NCI-H1694 (cell line): ENCODE measurements at places on chromosomes 3 and 15.
A peak's percentile ranks its signal among the peaks of the same experiment; 100 is the strongest.

DNA sequence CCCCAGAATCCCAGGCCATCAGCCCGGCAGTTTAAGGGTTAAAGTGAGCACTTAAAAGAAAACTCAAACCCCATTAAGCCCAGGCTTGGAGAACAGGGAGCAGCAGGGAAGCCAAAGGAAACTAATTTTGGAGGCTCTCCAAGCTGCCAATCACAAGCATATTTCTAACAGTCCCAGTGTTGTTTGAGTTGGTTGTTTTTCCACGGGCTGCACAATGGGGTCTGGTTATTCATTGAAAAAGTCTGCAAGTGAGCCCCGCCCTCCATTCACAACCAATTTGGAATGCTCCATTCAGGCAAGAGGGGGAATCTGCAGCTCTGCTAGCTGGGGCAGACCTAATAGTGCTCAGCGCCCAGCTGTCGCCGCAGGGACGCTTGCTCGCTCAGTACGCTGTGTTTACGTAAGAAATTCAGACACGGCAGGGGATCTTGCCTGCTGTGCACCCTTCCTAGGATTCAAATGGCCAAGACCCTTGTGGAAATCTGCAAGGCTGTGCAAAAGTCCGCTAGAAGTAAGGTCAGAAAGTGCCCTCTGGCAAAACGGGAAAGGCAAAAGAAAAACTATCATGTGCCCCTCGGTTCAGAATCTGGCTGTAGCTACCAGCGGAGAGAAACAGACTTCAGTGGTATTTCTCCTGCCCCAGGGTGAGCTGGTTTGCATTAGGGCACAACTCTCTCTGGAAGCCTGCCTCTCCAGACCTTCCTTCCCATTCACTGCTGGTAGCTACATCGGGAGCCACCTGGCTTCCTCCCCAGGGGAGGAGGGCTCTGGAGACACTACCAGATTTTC, 11.0 kb downstream of the ETV5 start:
- DNase-seq = peak; percentile 98

DNA sequence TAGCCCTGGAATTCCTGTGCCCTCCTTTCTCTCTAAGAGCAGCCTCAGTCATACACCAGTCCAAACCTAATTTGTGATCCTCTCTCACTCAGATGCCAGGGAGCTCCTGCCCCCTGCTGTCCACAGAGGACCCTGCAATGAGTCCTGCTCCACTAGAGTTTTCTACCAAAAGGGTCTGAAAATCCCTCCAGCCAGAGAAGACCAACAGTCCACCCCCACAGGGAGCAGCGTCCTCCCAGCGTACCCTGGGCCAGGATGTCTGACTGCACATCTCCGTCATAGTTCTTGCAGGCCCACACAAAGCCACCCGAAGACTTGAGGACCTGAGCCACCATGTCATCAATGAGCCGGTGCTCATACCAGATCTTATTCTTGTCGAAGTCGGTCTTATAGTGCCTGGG, 15.4 kb downstream of the IDH2 start:
- no peak for DNase-seq

DNA sequence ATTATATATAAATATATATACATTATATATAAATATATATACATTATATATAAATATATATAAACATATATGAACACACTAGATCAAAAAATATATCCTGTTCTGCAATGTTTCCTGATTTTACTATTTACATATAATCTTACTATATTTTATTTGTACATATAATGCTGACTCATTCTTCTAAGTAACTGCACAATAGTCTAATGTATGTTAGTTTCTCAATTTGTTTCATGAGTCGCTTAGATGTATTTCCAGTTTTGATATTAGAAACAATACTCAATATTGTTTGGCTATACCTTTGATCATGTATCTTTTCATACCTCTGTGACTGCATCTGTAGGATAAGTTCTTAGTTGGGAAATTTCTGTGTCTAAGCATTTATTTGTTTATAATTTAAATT, 669.9 kb upstream of the CCDC54 start:
- DNase-seq = no peak

GRCh38 chr3:66692766-66693150, 191.9 kb upstream of the LRIG1 start:
- no peak for DNase-seq

DNA sequence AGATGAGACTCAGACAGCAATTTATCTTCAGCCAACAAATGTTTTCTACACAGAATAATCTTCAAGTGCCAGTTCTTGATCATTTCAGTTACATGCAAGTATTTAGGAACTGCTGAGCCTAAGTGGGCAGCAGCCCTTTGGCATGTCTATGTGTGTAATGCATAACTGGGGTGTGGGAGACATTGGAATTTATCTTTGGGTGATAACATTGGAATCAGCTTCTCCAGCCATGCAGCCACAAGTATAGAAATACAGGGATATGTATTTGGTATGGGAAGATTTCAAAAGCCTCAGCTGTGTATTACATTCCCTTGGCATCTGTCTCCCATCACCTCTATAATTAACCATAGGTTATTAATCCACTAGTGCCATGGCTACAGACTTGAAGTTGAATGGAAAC, 63.4 kb upstream of the FOXP1 start:
- no peak for DNase-seq

GRCh38 chr3:102141928-102142239, 292.6 kb downstream of the NFKBIZ start:
- DNase-seq = no peak

DNA sequence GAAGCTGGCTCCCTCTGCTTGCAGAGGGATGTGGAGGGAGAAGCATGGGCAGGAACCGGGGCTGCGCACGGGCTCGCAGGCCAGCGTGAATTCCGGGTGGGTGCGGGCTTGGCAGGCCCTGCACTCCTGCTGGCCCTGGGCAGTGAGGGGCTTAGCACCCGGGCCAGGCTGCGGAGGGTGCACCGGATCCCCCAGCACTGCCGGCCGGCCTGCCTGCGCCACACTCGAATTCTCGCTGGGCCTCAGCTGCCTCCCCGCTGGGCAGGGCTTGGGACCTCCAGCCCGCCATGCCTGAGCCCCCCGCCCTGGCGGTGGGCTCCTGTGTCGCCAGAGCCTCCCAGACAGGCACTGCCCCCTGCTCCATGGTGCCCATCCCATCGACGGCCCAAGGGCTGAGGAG, 47.6 kb upstream of the SPATA12 start:
- no peak for DNase-seq

- DNase-seq = no peak
These were observed 123.4 kb downstream of the CHSY1 start for GRCh38 chr15:101128221-101129015.

DNA sequence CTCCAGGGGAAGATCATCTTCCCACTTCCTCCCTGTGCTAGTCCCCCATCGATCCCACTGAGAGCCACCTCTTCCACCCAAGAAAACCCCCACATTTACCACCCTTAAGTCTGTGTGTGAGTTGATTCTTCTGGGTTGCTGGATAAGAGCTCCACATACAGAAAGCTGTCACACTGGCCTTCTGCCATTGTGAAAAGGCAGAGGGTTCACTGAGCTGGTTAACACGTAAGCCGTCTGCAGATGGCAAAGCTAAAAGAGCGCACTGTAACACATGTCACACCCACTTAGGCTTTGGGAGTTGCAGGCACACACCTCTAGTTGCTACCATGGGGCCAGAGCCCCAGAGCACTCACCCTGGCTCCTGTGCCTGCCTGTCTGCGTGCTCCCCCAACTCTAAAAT, 309.8 kb upstream of the LRRC3B start:
- DNase-seq = no peak

- no peak for DNase-seq
These were observed 34.3 kb downstream of the IGDCC3 start for GRCh38 chr15:65343374-65343981.

DNA sequence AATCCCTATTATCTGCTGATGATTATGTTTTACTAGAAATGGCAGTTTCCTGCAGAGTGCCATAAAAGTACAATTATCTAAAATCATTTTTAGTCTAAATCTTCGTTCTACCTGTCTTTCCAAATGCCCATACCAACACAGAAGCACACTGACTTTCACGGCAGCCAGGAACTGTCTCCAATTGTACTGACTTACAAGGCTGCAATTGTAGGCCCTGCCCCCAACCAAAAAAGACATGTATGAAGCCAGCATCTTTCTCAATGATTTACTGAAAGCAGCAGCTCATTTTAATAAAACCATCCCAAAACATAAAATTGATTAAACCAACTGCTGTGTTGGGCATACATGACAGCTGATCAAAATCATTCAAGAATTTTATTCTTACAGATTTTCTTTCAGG, 119.0 kb downstream of the TBC1D5 start:
- no peak for DNase-seq

DNA sequence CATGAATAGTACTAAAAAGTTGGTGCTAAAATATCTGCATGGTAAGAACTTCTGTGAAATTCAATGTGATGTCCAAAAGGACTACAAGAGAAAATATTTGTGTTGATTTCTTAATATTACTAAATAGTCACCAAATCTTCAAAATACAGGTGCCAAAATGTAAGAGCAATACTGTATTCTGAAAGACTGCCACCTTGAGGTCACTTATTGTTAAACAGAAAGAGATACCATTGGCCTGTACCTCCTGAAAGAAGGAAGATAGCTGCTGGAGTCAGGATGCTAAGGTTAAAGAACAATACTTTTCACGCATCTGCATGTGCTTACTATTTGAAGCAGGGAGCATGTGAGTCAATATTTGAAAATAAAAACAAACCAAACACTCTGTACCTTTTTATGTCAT, 72.0 kb upstream of the LSAMP start:
- DNase-seq = no peak
